Activated T-helper 1 cell treated with anti-CD3 and anti-CD28 coated beads, Interleukin-2, amount 50 U/mL, for 16 hours (primary cell): ENCODE measurements at places on chromosomes 13 and 19.

DNA sequence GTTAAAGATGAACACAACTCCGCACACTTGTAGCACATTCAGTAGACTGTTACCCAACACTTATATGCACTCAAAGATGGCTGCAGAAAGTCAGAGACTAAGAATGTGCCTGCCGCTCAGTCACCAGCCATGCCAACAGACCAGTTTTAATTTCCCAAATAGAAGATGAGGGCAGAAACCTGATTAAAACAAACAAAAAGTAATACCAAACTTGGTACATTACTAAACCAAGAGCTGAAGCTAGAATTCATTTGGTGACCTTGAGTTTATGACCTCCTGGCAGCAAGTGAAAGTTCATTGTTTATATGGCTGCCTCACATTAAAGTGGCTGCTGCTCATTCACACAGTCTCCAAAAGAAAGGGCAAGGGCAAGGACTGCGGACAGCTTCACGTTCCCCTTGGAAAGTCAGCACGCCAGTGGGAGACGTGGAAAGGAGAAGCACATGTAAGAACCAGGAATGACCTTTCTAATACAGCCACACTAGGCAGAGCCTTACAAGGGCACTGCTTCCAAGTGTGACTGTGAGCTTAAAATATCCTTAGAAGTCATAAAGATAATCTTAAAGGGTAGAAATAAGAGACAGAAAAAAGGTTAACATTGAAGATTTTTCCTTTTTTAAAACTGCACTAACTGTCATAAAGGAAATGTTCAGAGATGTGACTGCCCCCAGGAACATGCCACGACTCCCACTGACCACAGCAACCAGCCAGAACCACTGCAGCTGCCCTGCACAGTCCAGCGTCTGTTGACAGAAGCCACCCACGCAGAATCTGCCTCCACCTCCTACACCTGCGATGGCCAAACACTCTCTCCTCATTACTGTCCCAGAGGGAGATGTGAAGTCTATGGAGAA, 73.5 kb downstream of the STK24 start:
- no peak for DNase-seq

- no peak for DNase-seq
Observed at GRCh38 chr19:56900573-56901097, 60.1 kb upstream of the PEG3 start.

DNA sequence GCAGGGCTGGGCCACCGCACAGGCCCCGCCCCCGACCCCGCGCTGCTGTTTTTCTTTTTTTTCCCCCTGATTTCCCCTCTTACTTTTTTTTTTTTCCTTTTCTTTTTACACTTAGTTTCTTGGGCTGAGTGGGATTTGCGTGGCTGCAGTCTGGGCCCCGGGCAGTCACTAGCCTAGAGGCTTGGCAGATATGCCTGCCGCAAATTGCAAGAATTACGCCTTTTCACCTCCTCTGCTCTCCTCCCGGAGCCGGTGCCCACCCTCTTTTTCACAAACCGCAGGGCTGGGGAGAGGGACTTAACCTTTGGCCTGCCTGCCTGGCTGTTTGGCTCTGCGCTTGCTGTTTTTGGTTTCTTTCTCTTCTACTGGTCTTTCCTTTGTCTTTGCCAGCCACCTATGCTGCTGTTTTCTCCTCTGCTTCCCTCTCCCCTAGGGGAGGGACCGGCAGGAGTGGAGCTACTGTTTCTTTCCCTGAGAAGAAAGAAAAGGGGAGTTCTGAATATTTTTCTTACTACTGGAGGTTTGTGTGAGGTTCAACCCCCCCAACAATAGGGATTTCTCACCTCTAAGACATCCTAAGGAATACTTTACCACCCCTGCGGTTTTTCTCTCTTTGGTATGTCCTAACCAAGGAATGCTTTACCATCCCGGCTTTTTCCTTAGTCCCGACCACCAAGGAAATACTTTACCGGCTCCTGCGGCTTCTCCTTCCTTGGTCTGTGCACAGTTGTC, 11.0 kb downstream of the ZNF552 start:
- DNase-seq: no peak

GRCh38 chr13:20997301-20998161, 63.9 kb downstream of the LATS2 start:
- DNase-seq: no peak

DNA sequence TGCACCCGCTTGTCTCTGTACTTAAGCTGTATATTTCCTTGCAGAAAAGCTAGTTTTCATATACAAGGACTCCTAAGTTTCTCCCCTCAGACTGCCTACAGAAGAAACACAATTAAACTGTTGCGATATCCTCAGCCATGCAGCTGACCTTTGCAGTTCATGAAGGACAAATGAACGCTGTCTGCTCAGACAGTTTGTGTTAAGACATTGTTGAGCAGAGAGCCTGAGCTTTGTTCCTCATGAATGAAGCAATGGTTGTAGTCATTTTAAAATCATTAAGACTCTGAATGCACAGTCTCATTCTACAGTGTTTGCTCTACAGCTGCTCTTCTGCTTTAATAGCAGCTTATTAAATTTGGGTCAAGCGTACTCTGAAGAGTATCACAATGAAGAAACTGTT, 23.2 kb upstream of the MAB21L1 start:
- no peak for DNase-seq
